ENCODE measurements at places on chromosomes 7 and 10.

DNA sequence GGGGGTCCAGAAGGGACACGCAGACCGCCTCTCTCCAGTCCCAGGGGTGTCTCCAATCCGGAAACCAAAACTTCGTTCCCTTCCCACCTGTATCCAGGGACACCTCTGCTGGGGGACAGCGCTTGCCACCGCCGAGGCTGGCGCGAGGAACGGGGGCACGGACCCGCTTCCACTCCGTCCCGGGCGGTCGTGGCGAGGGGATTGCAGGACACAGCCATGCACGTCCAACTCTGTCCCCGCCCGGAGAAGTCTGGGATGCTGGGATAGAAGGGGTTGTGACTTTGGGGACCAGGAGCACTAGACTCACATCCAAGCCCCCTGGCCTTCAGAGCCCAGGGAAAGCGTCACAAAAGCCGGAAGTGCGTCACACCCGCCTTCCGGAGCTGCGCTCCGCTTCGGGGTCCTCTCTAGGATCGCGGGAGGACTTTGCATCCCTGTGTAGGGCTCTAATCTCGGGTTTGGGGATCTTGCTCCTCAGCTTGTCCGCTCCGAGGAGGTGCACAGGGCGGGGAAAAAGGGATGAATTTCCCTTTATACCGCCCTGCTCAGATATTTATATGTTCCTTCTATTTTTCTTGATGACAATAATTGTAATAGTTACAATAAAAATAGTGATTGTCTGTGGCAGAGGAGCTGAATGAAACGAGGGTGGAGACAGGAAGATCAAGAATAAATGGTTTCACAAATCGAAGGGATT is at the start of gene FAM200A:
Gene FAM200A (minus strand): TSS at position 348 of the 697 bp plus-strand sequence. CDS start 3,707 bp downstream, outside the sequence.
- peak; percentile 55 for DNase-seq

DNA sequence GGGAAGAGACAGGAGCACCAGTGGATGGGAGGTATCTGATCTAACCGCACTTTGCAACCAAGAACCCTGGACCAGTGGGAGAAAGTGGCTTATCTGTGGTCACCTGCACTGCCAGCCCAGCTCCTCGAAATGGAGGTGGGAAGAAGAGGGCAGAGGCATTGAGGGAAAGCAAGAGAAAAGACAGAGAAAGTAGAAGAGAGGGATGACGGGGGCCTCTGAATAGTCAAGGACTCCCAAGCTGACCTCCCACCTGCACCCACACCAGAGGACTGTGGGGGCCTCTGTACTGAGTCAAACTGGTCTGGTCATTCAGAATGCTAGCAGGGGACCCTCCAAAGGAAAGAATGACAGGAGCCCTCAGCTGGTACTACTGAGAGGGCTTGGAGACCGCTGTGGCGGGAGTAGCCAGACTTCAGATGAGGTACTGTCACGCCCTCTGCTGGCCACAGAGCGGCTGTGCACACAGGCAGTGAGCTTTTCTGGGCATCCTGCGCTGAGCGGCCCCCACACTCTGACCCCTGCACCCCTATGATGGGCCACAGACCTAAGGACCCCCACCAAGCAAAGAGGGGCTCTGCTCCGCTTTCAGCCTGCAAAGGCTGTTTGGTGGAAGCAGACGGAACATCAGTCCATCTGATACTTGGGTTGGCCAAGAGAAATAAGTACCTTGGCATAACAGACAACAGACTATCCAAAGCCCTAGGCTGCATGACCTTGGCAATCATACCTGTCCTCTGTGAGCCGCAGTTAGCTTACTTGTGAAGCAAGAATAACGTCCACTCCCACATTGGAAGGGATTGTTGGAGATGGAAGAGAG is 112.9 kb downstream of the COL13A1 start:
- no peak for DNase-seq

DNA sequence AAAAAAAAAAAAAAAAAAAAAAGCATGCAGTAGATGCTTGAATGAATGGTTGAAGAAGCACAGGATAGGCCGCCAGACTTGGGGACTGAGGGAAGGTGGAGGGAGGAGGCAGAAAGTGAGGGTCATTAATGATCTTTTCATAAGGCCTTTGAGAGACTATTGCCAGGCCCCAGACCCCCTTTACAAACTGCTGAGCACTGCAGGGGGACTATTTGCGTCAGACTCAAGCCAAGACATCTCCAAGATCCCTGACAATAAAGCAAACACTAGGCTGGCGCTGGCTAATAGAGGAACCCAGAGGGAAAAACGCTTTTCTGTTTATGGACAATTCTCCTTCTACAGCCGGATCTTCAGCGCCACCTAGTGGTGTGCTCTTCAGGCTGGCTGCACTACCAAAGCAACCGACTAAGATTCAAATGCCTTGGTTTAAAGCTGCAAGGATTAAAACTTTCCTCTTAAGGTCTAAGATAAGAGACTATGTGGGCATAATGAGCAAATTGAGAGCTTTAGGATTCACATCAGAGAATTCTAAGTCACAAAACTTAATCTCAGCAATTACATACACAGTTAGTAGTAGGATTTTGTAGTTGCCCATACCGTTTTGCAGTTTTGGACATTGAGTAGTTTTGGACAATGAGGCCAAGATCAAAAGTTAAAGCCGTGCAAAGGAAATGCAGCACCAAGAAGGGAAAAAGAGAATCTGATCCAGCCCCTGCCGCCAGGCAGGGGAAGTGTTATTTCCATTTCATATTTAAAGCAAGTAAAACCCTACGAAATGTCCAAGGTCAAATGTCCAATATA is 17.9 kb upstream of the AGK start:
- DNase-seq = peak; percentile 60

DNA sequence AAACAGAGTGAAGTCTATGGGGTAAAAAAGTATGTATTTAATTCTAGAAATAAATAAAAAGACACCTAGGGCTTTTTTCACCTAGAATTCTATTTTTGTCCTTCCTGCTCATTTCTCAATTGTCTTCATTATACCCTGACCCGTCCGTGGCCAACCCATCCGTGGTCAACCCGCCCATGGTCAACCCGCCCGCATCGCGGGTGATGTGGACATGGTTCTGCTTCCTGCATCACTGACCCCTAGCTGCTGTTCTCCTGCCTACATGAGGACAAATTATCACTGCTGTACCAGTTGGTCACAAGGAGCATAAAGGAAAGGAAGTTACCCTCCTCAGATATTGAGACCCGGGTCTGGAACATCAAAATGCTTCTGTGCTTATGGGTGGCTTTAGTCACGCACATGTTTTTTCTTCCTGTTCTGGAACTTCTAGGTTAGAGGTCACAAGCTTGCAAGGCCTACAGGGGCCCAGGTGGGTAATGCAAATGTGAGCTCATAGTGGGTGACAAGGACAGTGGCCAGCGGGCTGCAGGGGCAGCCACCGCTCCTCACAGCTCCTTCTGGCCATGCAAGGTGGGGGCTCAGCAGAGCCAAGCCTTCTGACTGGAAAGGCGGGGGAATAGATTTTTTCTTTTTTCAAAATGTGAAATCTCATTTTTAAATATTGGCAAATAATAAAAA is 15.5 kb downstream of the CAMK2G start:
- no peak for DNase-seq

DNA sequence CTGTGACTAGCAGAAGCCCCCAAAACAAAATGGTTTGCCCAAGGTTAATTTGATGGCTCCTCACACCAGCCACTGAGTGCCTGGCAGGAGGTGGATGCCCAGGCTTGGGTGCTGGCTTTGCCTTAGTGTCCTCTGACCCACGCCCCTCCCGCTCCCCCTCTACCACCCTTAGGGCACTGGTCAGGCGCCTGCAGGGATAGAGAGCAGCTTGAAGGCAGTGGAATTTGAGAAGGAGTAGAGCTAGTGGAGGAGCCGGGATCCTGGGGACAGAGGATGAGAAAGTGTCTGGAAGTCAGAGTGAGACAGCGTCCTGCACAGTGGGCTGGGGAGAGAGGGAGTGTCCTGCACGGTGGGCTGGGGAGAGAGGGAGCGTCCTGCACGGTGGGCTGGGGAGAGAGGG is 139.4 kb downstream of the DNAJB6 start:
- no peak for DNase-seq

DNA sequence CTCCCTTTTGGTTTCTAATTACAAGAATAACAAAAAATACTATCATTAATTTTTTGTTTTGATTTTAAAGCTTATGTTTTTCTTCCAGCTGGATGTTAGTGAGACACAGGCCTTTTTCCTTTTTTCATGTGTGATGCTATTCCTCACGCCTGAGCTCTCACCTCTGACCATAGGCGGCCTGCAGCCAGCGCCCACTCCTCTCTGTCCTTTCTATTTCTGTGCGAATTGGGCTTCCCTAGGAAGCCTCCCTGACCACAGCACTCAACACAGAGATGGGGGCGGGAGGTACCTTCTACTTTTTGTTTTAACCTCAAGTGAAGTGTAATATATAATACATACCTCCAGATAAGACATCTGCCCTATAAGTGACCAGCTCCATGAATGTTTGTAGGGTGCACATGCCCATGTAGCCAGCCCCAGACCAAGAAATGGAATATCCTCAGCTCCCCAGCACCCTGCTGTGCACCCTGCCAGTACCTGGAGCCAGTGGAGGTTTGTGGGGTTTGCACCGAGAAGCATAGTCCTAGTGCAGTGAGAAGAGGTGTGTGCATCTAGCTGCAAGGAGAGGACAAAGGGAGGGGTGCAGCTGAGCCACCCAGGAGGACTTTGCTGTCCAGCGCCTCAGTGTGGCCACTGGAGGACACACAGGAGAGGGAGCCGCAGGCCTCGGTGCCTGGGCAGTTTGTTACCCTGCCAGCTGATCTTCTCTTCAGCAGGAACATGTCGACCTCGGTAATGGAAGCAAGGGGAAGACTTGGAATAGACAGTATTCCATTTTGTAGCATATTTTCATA is 38.5 kb downstream of the BNIP3 start:
- DNase-seq = no peak

DNA sequence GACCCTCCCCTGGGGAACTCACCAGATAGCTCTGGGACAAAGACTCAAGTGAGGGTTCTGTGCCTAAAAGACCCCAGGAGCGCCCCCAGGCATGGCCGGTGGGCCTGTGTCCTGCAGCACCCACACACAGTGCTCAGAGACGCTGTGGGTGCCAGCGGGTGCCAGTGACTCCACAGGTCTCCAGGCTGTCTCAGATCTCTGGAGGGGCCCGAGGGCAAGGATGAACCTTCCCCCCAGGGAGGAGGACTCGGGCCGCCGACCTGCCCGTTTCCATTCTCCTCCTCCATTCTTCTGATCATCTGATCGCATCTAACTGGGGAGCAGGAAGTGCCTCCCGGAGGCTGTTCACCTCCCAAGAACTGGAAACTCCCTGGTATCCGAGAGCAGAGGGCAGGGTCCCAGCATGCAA is 980 bp downstream of the ADAM8 start:
- no peak for DNase-seq
